ENCODE measurements at places on chromosomes 13 and 19.

- no peak for DNase-seq
Observed at GRCh38 chr13:105370011-105370650, 1165.3 kb downstream of the EFNB2 start.

DNA sequence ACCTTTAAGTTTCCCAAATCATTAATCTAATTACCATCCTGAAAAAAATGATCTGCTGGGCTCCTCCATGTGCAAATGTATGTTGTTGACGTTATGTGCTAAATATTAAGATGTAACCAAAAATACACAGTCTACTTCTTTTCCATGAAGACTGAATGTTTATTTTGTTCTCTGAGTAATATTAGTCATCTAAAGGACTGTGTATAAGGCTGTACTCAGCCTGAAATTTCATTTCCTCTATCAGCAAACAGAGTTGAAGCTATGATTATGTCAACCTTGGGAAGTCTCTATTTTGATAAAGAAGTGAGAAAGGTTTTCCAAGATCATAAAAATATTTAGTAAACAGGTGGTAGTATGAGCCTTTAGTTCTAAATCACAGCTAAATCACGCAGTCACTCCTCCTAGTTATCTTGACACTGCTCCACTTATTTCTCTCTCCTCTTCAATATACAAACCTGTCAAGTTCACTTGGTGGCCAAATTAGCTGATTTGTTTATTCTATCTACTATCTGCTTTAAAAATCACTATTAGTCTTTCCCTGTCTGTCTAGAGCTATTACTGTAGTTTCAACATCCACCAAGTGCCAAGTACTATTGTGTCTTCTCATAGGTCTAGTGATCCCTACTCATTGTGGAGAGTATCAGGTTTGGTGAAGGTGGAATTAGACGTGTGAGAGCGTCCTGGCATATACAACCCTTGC, 211.7 kb upstream of the STARD13 start:
- no peak for DNase-seq

DNA sequence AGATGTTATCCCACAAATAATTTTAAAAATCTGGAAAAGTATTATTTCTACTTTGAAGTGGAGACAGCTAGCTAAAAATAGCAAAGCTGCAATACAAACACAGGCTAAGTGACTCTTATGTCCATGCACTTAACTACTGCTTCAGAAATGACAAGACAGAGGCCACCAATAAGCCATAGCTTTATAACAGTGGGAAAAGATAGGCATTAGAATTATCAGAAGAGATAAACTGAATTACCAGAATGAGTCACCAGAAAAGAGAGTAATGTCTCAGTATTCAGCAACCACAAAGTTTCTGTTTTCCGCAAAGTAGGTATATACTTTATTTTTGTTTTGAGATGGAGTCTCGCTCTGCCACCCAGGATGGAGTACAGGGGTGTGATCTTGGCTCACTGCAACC, 17.1 kb downstream of the CLN5 start:
- DNase-seq = no peak

GRCh38 chr19:55255618-55256423, 3.0 kb downstream of the PPP6R1 start:
- no peak for DNase-seq

DNA sequence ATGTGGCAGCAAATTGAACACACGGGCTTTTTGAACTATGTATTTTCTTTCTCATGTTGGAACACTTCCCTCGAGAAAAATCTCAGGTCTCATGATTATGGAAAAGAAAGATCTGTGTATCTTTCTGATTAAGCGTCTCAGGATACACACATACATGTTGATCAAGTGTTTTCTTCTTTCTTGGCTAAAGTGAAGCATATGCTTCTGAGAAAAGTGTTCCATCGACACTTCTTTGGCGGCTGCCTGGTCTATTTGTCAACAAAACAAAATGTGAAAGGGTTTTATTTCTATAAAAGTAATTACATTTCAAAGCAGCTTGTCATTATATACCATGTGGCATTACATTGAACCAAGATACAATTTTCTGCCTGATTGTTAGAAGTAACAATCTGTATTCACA, 157.5 kb downstream of the DLEU7 start:
- DNase-seq = no peak
